Cortex of kidney (tissue), 1 donor: ENCODE measurements at places on chromosomes 5 and 9.

- DNase-seq, result no peak
Measured at GRCh38 chr5:153523211-153523610, 32.7 kb downstream of the GRIA1 start.

GRCh38 chr5:96335873-96336272 is 97.2 kb downstream of the PCSK1 start:
- no peak for DNase-seq

DNA sequence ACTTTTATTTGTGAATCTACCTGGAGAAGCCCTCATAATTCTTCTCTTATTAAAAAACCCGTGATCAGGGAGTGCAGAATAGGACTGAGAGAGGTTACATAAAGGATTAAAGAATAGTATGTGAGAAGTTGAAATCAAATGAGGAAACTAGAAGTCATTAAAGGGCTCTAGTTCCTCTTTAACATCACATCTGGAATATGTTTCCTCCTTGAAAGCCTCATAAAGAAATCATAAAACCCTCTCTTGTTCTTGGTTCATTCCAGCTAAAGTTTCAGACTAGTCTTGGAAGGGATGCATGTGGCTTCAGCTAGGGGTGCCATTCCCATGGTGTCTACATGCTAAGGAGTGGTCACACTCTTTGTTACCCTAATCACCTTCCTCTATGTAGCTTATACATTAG is 5.7 kb upstream of the C5orf46 start:
- no peak for DNase-seq

- no peak for DNase-seq
Measured at GRCh38 chr9:128899566-128900322, 17.8 kb downstream of the LRRC8A start.

DNA sequence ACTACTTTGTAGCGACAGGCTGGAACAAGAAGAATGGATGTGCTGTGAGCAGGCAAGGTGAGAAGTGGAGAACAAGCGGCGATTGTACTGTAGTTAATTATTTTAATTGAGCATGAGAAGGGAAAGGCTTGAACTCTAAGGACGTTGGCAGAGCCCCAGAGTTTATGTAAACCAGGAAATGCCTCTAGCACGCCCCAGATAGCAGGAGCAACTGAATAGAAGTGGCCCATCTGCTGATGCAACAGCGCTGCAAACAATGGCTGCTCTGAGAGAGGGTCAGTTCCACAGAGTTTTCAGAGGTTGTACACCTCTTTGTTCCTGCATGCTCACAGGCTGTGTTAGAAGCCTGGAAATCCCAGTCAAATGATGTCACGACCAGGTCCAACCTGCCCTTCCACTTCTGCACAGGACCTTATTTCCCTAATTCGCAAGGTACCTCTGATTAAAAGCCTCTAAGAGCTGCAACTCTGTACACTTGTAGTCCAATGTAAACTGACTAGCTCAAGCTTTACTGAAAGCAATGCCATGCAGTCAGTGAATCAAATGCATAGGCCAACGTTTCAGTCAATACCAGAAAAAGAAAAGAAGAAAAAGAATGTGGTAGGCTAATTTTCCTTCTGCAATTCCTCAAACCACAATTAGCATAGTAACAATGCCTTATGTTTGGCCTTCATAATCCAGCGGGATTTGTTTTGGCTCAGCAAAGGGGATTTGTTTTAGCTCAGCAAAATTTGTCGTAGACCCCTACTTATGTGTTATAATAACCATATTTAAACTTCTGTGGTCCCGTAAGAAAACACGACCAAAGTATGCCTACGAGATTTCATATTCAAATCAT is 119.6 kb upstream of the RETREG1 start:
- no peak for DNase-seq

GRCh38 chr5:64691291-64691690 is 988 bp downstream of the SHISAL2B start:
- DNase-seq, result no peak

- DNase-seq, result no peak
Measured at GRCh38 chr9:90511711-90512110, 130.9 kb downstream of the DIRAS2 start.

DNA sequence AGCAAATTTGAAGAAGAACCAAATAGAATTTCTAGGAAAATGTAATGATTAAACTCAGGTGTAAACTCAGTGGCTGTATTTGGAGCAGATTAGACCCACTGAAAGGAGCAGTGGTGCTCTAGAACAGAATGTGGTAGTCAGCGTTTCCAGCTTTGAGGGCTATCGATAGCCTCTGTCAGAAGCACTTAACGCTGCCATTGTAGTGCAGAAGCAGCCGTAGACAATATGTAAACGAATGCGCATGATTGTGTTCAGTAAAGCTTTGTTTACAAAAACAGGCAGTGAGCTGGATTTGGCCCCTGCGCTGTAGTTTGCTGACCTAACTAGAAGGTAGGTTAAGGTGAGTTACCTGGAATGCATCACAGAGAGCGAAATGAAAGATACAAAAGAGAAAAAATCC is 72.0 kb downstream of the FAM78A start:
- DNase-seq, result no peak

DNA sequence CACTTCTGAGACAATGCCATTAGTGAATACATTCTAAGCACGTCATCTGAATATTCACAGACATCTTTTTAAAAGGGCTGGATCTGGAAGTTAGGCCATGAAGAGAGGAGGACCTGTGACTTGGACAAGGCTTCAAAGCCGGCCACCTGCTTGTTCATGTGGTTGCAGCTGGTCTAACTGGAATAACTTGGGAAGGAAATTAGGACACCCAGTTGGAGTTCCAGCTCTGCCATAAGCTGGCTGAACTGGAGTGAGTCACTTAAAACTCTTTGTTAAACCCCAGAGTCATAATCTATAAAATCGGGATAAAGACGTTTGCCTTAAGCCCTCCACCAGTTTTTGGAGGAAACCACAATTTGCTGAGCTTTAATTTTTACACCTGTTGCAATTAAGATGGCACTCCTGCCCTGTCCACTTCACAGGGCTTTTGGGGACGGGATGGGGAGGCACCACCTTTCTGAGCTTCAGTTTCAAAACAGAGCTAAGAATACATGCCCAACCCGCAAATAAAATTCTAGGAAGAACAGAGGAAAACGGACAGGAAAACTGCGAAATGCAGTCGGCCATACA is 536 bp upstream of the STX17 start:
- no peak for DNase-seq

DNA sequence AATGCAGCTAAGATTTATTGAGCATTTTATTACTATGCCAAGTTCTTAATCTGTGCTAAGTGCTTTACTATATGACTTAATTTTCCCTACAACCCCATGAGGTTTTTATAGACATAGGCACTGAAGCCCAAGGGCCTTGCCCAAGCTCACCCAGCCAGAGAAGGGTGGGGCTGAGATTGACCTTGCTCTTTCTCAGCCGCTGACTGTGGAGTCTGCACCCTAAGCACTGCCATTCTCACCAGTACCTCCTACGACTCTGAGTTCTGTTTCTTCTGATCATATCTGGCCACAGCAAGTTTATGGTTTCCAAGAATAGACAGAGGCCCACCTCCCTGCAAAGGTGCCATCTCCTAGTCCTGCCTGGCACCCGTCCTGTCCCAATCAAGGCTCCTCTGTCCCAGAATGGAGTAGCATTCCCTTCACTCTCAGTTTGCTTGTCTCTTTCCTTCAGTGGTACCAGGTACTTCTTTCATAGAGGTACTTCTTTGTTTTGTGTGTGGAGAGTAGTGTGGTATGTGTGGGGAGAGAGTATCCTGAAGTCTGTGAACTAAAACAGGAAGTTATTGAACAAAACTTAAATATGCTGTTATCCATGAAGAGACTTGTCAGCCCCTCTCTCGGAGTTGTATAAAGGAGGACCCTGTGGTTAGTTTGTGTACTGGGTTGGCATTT is 42.6 kb downstream of the CSF1R start:
- DNase-seq, result no peak

DNA sequence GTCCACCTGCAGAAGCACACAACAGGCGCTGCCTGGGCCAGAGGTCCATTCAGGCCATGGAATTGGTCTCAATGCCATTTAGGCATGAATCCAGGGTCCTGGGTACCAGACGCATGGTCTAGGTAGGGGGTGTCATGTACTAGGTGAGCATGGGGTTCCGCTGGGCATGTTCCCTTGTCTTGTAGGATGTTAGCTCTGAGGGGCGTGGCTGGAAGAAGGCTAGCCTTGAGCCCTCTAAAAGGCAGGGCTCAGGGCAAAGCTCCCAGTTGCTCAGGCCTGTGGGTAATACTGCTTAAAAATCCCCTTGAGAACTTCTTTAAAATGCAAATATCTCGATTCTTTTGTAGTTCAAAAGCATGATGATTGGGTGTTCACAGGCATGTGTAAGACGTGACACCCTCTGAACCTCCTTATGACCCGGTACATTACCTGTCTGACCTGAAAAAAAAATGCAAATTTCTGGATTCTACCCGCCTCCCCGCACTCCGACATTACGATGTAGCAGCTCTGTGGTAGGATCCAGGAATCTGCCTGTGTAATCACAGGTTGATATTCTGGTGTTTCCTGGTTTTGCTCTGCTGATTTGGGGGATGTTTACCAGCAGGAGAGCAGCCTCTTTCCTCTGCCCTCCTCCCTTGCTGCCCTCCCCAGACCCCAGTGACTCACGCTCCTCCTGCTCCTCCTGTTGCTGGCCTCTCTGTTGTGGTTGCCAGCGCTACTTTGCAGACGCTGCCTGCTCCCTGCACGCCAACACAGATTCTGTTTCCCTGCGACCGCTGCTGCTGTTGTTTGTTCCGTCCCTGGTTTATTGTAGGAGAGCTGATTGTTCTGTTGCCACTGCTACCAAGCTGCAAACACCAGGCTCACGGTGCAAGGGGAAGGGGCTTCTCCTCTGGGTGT is 5.7 kb downstream of the TMC1 start:
- DNase-seq, result no peak

- no peak for DNase-seq
Measured at GRCh38 chr5:180832638-180833068, 28.4 kb downstream of the ZFP62 start.

DNA sequence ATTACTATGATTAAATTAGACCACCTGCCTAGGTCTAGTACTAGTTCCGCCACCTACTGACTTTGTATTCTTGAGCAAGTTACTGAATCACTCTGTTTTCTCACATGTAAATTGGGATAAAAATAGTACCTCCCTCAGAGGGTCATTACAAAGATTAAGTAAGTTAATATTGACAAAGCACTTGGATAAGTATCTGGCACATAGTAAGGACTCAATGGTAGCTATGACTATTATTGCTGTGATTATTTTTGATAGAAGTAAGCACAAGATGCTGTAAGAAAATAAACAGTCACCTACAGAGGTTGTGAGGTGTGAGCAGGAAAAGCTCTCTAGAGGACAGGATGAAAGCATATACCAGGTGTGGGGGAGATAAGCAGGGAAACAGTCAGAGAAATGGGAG is 173.1 kb upstream of the PAPPA start:
- no peak for DNase-seq

GRCh38 chr5:113552620-113553019 is 39.1 kb downstream of the YTHDC2 start:
- DNase-seq, result no peak

DNA sequence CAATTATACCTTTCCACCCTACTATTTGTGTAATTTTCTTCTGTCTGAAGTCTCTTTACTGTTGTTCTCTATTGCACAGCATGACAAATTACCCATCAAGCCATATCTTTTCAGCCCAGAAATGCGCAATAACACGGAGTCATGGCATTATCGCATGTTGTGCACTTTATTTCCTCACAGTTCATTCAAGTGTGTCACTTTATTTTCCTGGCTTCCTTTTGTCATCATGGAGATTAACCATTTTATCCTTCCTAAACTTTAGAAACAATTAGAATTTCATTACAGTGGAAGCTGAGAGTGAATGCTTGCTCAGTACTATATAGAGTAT is 41.3 kb upstream of the MEF2C start:
- no peak for DNase-seq

GRCh38 chr5:98463676-98464075 is 309.8 kb upstream of the RGMB start:
- DNase-seq, result no peak

DNA sequence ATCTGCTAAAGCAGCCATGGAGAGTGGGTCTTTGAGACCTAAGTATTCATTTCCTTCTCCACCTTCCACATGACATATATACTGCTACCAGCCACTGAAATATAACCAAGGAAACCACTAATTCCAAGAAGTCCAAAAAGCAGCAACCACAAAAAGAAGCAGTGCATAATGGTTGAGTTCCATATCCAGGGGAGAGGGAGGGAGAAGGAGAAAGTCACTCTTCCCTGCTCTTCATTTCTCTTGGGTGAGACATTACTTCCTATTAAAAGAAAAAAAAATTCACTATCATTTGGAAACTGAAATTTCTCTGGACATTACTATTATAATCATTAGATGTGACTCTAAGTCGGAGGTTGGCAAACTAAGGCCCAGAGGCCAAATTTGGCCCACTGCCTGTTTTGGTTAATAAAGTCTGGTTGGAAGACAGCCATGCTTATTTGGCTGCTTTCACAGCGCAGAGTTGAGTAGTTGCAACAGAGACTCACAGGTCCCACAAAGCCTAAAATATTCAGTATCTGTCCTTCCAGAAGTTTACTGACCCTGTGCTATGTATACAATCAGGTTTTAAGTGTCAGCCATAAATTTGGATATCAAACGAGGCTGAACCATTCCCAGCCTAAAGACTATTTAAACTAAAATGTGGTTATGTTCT is 168.6 kb downstream of the MPDZ start:
- DNase-seq, result no peak

GRCh38 chr5:37685816-37686215 is 154.0 kb downstream of the GDNF start:
- no peak for DNase-seq

DNA sequence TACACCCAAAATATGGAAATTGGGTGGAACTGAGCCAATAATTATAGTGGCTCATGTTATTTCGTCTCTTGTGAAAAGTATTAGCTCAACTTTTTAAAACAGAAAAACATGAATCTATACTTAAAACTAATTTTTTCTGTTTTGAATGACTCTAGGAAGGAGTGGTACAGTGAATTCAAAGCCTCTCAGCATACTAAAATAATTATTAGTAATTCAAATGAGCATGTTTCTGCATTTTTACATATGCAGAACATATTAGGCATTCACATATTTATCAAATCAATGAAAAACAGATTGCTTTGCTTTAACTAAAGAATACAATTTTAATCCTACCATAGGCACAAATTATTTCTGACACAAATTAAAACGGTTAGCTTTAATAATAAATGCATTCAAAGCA is 54.3 kb downstream of the CSNK1A1 start:
- no peak for DNase-seq
